Tibial artery (tissue), 4 donors: ENCODE measurements at places on chromosomes 5 and 9.

DNA sequence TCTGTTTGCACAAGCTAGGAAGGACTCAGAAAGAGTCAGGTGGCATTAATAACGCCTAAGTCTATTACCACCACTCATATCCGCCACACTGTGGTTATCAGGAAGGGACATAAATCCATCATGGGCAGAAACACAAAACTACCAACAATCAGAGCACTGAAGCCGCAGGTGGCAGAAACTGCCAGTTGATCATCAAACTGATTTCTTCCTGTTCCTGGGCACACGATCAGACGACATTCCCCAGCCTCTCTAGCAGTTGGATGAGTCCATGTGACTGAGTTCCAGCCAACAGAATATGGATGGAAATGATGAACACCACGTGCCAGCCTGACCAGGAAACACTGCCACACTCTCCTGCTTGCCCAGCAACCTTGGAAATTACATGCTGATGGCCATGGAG is 181.7 kb downstream of the ELAVL2 start:
- H3K4me3 ChIP-seq, result no peak overlapping the region
- no peaks in the 10 kb centered on the region for H3K36me3 ChIP-seq
- H3K4me1 ChIP-seq, result no peaks in the 10 kb centered on the region
- no peaks in the 10 kb centered on the region for H3K27me3 ChIP-seq
- no peak for DNase-seq

DNA sequence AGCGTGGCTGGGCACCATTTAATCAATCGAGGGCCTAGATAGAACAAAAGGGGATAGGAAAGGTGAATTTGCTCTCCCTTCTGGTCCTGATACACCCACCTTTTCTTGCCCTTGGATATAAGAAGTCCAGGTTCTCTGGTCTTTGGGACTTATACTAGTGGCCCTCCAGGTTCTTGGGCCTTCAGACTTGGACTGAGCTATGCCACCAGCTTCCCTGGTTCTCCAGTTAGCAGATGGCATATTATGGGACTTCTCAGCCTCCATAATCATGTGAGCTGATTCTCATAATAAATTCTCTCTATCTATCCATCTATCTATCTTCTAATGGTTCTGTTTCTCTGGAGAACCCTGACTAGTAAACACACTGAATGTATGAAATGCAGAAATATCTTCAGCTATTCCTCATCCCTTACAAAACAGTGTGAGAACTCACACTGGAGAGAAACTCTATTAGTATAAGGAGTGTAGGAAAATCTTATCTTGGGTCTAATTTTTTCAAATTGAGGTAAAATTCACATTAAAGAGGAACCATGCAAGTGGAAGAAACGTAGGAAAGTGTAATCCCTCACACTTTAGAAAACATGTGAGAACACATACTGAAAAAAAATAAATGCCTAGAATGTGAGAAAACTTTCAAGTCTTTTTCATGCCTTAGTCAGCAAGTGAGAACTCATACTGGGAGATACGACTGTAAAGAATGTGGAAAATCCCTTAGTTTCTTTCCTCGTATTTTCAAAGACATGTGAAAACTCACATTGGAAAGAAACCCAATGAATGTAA is 15.5 kb downstream of the PCDHB15 start:
- H3K27ac ChIP-seq, result no peak overlapping the region
- H3K36me3 ChIP-seq, result peaks cover 13% of the 10 kb centered on the region
- no peaks in the 10 kb centered on the region for H3K27me3 ChIP-seq

DNA sequence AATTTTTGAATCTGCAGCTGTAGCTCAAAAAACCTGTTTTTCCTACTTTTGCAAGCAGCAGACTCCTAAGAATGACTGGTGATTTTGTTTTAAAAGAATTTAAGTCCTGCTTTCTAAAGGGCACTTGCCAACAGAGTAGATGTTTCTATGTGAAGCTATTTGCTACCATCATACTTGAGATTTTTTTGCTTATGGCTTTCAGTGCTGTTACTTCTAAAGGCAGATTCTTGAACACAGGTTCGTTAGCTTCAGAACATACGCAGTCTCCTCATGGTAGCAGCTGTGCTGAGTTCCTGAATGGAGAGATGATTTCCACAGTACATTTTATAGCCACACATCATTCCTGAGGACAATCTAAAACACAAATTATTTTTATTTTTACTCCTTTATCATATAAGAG is 24.4 kb upstream of the ELL2 start:
- no peak for DNase-seq
- H3K36me3 ChIP-seq, result no peaks in the 10 kb centered on the region
- H3K27me3 ChIP-seq, result no peaks in the 10 kb centered on the region

- no peak overlapping the region for H3K27ac ChIP-seq
- no peak overlapping the region for H3K4me3 ChIP-seq
- H3K27me3 ChIP-seq, result no peaks in the 10 kb centered on the region
- DNase-seq, result no peak
- H3K4me1 ChIP-seq, result no peaks in the 10 kb centered on the region
- H3K36me3 ChIP-seq, result no peaks in the 10 kb centered on the region
These were observed 111.2 kb downstream of the LRRC70 start for GRCh38 chr5:62689599-62690368.

DNA sequence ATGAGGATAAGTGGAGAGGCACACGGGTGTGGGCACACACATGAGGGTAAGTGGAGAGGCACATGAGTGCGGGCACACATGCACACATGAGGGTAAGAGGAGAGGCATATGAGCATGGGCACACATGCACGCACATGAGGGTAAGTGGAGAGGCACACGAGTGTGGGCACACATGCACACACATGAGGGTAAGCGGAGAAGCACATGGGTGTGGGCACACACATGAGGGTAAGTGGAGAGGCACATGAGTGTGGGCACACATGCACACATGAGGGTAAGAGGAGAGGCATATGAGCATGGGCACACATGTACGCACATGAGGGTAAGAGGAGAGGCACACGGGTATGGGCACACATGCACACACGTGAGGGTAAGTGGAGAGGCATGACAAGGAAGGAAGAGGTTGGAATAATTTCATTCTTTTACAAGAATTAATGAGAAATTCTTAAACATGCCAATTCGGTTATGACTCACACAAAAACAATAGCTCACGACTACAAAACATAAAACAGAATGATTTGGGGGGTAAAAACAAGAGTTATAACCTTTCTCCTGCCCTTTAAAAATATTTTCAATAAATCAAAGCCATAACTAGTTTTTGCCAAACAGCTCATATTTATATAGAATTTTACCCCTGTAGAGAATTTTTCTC is 67.5 kb downstream of the APBA1 start:
- no peak overlapping the region for H3K27ac ChIP-seq
- H3K4me3 ChIP-seq, result no peak overlapping the region
- peaks cover 7% of the 10 kb centered on the region for H3K4me1 ChIP-seq
- H3K27me3 ChIP-seq, result no peaks in the 10 kb centered on the region
- DNase-seq, result no peak

DNA sequence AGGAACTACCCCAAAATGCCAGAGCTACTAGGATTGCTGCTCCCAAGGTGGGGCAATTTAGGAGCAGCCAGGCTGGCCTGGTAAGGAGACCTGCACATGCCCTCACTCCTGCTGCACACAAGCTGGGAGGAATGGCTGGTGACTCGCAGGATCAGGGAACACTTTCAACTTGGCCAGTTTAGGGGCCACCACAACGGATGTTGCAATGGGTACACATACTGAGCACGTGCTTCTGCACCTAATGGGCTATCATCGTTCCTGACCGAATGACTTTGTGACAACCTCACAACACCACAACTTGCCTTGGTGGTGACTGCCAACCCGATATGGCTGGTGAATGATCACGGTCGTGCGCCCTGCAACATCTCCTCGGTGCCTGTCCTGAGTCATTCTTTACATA is 172.0 kb downstream of the ROR2 start:
- no peak for DNase-seq
- H3K27ac ChIP-seq, result no peak overlapping the region
- no peaks in the 10 kb centered on the region for H3K4me1 ChIP-seq
- no peak overlapping the region for H3K4me3 ChIP-seq
- H3K27me3 ChIP-seq, result peaks cover 15% of the 10 kb centered on the region

- no peak overlapping the region for H3K4me3 ChIP-seq
- H3K36me3 ChIP-seq, result no peaks in the 10 kb centered on the region
- H3K27me3 ChIP-seq, result no peaks in the 10 kb centered on the region
- no peak overlapping the region for H3K27ac ChIP-seq
- H3K4me1 ChIP-seq, result peaks cover 31% of the 10 kb centered on the region
These were observed 13.4 kb downstream of the MAN2A1 start for GRCh38 chr5:109703166-109703565.

DNA sequence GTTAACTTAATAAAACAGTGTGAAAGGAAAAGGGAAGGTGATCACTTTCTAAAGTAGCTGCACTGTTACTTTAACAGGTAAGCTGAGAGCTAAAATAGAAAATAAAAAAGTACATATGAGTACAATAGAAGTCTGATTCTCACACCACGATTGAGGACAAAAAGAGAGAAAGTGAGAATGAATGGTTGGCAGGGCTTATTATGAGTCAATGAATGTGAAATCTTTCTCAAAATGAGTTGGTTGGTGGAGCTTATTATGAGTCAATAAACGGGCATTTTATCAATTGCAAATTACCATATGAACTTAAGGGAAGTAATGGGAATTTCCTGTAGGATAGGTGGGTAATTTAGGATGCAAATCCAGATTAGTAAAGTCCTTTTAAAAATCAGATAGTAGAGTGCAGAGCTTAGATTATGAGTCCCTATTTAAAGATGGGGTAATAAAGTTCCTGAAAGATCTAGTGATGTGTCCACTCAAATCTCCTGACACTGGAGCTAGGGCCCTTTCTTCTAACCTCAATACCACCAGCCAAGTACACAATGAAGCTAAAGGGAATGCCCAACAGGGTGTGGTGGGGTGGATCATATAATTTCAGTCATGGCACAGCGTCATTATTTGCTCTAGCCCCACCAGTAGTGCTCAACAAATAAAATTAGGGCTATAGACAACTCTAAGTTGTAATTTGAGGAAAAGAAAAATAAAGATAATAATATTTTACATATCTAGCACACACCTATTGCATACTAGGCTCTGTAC is 21.1 kb upstream of the TLR4 start:
- H3K36me3 ChIP-seq, result no peaks in the 10 kb centered on the region
- H3K27me3 ChIP-seq, result no peaks in the 10 kb centered on the region
- no peaks in the 10 kb centered on the region for H3K4me1 ChIP-seq
- DNase-seq, result no peak

- no peak for DNase-seq
- H3K27me3 ChIP-seq, result no peaks in the 10 kb centered on the region
- H3K4me1 ChIP-seq, result peaks cover 19% of the 10 kb centered on the region
These were observed 403.9 kb downstream of the ZNF608 start for GRCh38 chr5:124342584-124342983.

GRCh38 chr9:73494894-73495293 is 343.2 kb downstream of the ANXA1 start:
- H3K36me3 ChIP-seq, result no peaks in the 10 kb centered on the region
- no peak for DNase-seq
- H3K4me3 ChIP-seq, result no peak overlapping the region

DNA sequence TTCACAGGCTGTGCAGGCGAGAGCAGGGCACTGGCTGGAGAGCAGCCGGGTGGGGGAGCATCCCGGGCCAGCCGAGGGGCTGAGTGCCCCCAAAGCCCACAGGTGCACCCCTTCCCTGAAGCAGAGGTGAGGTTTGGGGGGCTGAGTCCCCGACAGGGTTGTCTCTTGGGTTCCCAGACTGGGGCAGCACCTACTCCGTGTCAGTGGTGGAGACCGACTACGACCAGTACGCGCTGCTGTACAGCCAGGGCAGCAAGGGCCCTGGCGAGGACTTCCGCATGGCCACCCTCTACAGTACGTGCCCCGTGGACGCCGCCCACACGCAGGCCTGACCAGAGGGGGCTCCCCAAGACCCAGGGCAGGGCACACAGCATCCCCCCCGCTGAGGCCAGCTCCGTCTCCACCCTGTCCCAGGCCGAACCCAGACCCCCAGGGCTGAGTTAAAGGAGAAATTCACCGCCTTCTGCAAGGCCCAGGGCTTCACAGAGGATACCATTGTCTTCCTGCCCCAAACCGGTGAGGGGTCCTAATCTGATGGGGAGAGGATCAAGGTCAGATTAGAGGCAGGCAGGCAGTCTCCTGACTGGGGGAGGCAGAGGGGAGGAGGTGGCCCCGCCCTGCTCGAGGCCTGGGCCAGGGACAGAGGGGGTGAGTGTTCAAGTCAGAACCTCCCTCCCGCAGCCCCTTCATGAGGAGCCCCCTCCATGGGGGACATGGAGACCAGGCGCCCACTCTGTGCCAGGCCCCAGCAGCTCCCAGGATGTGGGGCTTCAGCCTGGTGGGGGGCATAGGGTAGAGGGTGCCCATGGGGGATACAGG is 2.7 kb downstream of the PTGDS start:
- no peaks in the 10 kb centered on the region for H3K36me3 ChIP-seq
- DNase-seq, result no peak
- no peak overlapping the region for H3K27ac ChIP-seq
- peaks cover 65% of the 10 kb centered on the region for H3K27me3 ChIP-seq
